ENCODE measurements at places on chromosomes 7 and 10.

- no peak for DNase-seq
These were observed 2.6 kb downstream of the MRPL43 start for GRCh38 chr10:100984672-100985177.

- DNase-seq = no peak
These were observed 90.9 kb upstream of the MDFIC start for GRCh38 chr7:114830952-114831351.

- DNase-seq = no peak
These were observed 58.9 kb downstream of the CAMK2B start for GRCh38 chr7:44266526-44266925.

DNA sequence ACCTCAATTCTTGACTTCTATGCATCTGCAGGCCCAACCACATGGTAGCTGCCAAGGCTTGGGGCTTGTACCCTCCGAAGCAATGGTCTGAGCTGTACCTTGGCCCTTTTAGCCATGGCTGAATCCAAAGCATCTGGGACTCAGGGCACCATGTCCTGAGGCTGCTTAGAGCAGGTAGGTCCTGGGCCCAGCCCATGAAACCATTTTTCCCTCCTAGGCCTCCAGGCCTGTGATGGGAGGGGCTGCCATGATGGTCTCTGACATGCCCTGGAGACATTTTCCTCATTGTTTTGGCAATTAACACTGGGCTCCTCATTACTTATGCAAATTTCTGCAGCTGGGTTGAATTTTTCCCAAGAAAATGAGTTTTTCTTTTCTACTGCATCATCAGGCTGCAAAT lies 417.8 kb upstream of the LRRN3 start:
- no peak for DNase-seq

- DNase-seq = no peak
These were observed 8.2 kb downstream of the DKK1 start for GRCh38 chr10:52322323-52322722.

GRCh38 chr7:2715341-2716231 lies 27.6 kb downstream of the AMZ1 start:
- no peak for DNase-seq

DNA sequence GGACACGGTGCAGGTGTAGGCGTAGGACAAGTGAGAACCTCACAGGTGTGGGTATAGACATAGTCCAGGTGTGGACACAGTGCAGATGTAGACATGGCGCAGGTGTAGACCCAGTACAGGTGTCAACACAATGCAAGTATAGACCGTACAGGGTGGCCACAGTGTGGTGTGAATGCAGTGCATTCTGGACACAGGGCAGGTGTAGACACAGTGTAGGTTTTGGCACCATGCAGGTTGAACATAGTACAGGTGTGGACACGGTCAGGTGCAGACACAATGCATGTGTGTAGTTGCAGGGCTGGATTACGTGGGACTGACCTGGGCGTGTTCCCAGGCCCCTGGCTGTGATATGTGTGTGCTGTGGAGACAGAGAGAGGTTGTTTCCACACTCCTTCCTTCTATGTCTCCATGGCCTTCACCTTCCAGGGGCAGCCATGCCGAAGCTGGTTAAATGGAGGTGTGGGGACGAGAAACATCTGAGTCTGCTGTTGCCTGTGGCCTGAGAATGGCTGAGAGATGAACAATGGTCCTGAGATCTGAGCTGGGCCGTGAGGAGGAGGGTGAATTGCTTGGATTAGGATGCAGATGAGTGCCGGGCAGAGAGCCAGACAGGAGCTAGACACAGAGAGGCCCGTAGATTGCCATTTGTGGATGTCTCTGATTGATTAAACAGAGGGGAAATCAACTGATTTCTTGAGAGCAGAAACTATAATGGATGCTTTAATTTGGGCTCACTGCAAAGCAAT lies 343.9 kb upstream of the SHH start:
- DNase-seq = no peak

GRCh38 chr10:95414016-95414830 lies 123.4 kb upstream of the PDLIM1 start:
- no peak for DNase-seq

GRCh38 chr10:119283818-119284217 lies 76.4 kb downstream of the GRK5 start:
- no peak for DNase-seq

DNA sequence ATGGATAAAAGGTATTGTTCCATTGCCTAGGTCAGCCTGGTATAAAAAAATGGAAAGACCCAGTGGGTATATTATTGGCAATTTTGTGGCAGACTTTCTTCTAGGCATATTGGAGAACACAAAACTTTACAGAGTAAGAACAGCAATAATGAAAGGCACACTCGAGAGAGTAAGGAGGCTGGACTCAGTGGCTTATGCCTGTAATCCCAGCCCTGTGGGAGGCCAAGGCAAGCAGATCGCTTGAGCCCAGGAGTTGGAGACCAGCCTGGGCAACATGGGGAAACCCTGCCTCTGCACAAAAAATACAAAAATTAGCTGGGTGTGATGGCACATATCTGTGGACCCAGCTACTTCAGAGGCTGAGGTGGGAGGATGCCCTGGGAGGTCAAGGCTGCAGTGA lies 158.2 kb downstream of the FAM107B start:
- no peak for DNase-seq

DNA sequence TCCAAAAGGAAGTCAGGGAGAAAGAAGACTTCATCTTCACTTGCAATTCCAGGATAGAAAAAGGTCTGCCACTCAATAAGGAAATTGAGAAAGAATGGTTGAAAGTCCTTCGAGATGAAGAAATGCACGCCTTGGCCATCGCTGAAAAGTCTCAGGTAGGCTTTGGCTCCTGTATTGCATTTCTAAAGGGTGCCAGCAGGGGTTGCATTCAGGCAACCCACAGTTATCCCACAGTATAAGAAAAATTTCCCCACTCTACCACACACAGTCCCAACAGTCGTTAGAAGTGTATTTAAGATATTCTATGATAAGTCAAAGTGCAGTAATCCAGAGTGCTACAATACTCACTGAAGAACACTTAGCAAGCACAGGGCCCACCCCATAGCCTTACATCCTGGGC lies 93.4 kb upstream of the FGL2 start:
- DNase-seq = no peak

- no peak for DNase-seq
These were observed 27.8 kb upstream of the ELFN1 start for GRCh38 chr7:1642291-1642731.

DNA sequence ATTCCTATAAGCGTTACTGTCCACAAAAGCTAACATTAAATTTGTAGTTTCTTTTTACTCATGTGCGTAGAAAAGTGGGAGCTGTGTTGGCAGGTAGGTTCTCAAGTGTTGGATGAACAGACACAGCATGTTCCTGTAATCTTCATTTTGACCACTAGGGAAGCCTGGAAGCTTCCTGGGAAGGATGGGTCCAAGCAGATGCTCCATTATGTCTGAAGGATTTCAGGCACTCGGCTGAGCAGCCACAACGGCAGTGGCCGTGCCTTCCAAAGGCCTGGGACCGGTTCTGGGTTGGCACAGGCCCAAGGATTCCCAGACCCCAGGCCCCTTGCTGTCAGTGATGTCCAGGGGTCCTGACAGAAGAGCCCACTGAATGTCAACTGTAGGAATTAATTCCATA lies 386.3 kb downstream of the TNS3 start:
- no peak for DNase-seq

DNA sequence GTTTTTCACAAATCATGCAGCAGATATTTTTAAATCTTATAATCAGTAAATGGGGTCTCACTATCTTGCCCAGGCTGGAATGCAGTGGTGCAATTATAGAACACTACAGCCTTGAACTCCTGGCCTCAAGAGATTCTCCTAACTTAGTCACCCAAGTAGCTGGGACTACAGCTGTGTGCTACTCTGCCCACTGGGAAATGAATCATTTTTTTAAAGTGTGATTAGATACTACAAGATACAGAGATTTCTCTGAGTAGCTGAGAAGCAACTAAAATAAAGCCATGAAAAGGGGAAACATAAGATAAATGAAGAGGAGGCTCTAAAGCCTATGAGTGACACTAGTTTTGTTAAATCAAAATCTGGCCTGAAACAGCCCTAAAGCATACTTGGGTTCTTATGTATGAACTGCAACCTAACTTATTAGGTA lies 119.7 kb downstream of the JMJD1C start:
- no peak for DNase-seq

DNA sequence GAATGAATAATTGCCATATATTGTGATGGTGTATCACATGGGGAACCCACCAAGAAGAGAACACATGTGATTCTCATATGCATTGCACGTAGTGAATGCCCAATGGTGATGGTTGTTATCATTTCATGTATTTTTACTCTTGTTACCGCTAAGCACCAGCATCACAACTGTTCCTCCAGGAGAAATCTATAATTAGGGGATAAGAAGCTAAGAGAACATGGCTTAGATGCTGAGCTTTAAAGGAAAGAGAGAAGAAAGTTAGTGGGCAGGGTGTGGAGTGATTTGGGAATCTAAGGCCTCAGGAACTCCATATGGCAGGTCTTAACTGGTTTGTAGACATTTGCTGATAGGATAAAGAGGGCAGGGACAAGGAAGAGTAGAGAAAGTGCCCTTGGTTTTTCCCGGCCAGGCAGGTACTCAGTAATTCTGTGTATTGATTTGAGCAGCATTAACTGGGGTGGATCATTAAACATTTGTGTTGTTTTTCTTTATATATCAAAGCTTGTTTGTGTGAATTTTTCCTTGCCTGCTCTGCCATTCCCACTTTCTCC lies 145.9 kb downstream of the LRRC4 start:
- DNase-seq = no peak

- no peak for DNase-seq
These were observed 35.3 kb downstream of the BICC1 start for GRCh38 chr10:58547963-58548362.

Data from left ventricle myocardium inferior (tissue), 1 donor.